Ecto neural progenitor cell (in vitro differentiated cells): ENCODE measurements at places on chromosomes 5 and 9.

DNA sequence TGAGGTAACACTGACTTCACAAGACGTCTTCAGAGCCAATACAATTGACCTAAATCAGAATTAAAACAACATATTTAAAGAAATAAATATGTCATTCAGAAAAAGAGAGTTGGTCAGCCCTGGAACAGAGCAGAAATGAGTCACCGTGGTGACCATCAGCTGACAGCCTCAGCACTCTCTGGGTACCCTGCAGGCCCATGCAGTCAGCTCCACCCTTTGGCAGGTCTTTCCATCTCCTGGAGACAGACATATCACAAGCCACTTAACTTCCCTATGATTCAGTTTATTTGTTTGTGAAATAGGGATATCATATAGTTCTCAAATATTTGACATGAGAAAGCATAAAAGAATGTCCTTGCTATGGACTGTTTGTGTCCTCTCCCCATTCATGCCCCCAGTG lies 151.6 kb upstream of the MEF2C start:
- DNase-seq = no peak

DNA sequence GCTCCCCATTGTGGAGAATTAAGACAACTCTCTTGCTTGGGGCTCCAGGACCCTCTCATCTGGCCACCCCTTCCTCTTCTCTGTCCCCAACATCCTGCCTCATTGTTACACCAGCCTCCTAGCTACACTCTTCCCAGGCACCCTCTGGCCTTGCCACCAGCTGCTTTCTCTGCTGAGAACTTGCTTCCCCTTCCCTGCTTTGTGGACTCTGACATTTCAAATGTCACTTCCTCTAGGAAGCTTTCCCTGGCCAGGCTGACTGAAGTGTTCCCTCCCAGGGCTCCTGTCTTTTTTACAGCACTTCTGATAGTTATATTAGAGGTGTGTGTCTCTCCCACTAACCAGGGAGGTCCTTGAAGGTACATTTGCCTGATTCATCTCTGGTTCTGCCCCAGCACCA lies 194.0 kb upstream of the KLF4 start:
- DNase-seq = no peak

- no peak for DNase-seq
These were observed 6.2 kb upstream of the ARHGEF37 start for GRCh38 chr5:149575131-149575530.

DNA sequence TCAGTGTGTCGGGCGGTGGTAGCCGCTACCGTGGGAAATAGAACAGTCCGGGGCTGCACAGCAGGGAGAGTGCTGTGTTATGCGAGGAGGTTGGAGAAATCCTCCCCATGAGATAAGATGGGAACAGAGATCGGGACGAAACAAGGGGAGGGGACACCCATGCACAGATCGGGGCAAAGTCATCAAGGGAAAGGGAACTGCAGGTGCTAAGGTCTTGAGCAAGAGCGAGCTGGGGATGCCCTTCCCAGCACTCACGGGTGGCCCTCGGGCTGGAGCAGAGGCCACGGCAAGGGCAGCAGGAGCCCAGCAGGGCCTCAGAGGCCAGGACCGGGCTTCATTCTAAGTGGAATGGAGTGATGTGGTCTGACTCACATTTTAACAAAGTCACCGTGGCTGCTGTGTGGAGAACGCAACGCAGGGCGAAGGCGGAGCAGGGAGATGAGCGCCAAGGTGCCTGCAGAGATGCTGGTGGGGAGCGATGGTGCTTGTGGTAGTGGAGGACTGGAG lies 7.7 kb downstream of the IL13 start:
- DNase-seq = no peak

DNA sequence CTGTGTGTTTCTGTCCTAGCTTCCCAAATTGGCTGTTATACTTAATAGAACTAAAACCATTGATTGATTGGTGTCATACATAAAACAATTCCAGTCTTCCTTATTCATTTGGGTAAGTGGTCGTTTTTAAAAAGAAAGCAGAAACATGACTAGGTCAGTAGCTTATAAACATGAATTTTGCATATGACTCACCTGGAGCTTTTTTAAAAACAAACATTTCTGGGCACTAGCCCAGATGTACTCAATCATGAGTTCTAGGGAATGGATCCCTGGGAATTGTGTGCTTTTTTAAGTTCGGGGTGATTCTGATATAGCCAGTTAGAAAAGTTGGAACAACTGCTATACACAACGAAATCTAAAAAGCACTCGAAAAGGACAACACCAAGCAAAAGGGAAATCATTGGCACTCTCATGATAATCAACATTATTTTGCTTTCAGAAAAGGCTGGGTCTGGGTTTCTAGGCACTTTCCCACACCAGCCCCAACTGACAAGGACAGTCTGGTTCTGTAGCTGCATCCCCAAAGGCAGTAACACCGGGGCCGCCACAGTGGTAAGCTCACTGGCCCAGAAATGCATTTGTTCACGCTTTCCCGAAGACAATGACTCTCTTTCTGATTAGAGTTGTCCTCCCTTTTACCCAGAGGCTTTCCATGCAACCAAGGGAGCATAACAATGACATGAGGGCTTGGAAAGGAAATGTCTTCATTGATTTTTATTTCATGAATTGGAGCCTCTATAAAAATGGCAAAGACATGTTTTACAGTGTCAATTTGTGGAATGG lies 664.9 kb upstream of the WWC1 start:
- DNase-seq = no peak

DNA sequence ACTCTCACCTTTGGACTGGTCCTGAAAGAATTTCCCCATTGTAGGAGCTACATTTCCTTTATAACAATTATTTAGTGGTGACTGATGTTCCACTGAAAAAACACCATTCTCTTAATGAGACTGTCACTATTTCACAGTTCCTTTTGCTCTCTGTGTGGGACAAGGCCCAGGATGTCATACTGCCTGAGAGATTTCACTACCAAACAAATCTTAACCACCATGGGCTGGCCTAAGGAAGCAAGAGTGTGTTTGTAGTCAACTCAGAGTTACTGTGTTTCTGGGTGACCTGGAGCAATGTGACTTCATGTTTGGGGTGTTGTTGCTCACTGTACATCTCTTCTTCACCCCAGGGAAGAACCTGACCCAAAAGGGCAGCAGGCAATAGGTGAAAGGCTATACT lies 50.1 kb upstream of the ZNF608 start:
- DNase-seq = no peak

DNA sequence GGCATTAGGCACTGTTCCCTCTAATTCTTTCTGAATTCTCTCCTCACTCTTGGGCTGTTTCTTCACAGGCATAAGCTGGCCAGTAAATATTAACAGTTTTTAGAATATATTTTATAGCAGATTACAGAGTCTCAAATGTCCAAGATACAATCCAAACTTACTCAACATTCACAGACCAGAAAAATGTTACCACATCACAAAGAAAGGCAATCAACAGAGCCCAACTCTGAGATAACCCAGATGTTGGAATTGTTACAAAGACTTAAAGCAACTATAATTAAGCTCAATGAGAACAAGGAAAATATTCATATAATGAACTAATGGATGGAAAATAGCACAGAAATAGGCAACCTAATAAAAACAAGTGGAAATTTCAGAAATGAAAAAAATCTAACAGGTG lies 401.1 kb upstream of the RGMB start:
- no peak for DNase-seq

DNA sequence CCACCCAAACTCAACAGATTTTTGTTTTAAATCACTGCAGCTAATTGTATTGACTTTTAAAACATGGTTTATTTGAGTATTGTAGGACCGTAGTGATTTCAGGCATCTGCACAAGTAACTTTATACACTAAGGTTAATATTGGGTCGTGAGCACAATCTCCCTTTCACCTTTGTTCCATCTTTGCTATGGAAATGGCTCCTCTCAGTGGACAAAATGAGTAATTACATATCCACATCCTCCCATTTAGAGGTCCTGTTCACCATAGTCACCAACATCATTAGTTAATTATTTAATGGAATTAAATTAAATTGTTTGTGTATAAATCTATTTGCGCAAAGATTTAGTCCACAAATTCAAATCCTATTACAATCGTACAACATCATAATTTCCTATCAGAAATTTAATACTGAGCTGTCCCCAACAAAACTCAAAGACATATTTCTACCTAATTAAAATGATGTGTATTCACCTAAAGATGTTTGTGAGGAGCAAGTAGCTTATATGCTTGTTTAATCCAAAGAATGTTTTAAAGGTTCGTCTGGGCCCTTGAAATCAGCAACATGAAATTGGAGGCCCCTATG lies 173.0 kb upstream of the DAPK1 start:
- DNase-seq = no peak

- no peak for DNase-seq
These were observed 12.6 kb downstream of the UNC5A start for GRCh38 chr5:176822793-176823481.

DNA sequence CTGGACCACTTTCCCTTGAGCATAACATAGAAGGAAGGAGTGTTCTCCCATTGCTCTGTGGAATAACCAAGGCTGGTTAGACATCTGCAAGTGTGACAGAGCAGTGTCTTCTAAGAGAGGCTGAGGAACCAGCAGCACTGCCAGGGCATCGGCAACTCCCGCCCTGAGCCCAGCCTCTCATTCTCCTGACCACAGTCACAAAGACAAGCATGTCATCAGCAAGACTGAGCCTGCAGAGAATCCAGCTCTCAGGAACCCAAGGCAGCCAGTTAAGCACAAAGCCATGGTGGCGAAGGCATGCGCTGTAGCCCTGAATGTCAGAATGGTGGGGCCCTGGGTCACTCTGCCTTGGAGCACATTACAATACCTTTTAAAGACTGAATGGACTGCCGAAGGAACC lies 253.9 kb downstream of the AGTPBP1 start:
- DNase-seq = no peak

DNA sequence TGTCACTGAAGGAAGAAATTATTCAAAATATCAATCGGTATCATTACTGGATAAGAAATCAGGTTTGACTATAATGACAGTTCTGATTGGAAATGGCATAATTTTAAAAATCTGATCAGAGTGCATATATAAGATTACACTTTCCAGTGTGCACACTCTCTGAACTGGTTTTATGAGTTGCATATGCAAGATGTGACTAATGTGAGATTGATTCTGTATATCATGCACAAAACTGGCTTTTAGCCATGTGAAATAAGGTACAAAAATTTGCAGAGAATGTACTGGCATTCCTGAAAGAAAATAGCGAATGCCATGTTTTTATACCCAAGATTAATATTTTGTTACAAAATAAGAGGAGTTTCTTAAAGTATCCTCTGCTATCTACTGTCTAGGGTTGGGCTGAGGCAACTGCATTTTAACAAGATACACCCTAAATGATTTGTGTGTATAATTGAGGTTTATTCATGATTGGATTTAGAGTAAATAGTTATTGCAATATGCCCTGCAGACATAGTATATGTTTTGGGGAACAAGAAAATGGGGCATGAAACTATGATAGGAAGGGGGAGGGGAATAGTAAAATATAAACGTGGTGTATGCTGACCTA lies 70.7 kb downstream of the LNPEP start:
- no peak for DNase-seq

- no peak for DNase-seq
These were observed 8.3 kb downstream of the LCN12 start for GRCh38 chr9:136960212-136960937.

DNA sequence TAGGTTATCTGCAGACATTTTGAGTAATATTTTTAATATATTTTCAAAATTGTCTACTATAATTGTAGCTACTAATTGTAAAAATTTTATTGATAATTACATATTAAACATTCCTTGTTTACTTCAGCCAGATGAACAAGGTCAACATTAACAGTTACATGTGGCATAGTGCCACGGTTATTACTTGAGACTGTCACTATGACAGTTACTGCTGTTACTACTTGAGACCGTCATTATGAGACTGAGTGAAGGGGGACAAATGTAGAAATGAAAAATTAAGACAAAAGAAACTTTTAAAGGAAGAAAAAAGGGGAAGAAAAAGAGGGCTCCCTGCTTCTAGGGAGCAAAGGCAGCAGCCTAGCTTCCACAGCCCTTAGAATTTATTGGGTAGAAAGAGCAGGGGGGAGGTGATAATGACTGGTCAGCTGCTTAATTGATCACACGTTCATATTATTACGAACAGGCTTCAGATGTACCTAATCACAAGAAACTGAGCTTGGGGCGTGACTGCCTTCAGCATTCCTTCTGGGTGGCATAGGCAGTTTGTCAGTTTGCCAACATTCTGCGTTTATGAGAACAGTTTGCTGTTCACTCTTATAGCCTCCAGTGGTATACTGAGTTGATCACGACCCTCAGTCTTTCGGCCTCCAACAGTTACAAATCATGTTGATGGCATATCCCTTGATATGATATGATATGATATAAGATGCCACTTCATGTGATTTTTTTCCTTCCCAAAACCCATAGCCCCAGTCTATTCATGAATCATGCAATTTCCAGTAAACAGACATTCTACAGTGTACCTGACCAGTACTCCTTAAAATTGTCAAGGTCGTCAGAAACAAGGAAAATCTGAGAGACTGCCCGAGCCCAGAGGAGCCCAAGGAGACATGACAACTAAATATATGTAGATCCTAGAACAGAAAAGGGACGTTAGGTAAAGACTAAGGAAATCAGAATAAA lies 13.1 kb downstream of the MARCHF6 start:
- no peak for DNase-seq

- DNase-seq = no peak
These were observed 48.1 kb downstream of the DIAPH1 start for GRCh38 chr5:141570655-141571054.

GRCh38 chr9:2785060-2785950 lies 58.6 kb downstream of the PUM3 start:
- DNase-seq = no peak
